Progenitor cell of endocrine pancreas (in vitro differentiated cells): ENCODE measurements at places on chromosomes 12 and 14. TPM values are rescaled to one million over a fixed set of nuclear protein-coding genes. Genes with fewer than 3 reads are reported as not detected.

Gene LTB4R
- total RNA-seq: 8.4 TPM in 2 replicates

DNA sequence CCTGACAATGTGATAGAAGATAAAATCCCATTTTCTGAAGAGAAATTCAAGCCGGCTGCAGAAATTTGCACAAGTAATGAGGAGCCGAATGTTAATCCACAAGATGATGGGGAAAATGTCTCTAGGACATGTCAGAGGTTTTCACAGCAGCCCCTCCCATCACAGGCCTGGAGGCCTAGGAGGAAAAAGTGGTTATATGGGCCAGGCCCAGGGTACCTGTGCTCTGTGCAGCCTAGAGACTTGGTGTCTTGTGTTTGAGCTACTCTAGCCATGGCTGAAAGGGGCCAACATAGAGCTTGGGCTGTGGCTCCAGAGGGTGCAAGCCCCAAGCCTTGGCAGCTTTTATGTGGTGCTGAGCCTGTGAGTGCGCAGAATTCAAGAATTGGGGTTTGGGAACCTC is 7.4 kb downstream of the LACRT start:
- no peak for DNase-seq
- no peaks in the 10 kb centered on the region for H3K4me1 ChIP-seq
- no peak overlapping the region for H3K4me3 ChIP-seq
- H3K27ac ChIP-seq: no peak overlapping the region

- H3K27ac ChIP-seq: peak overlapping the region; percentile 43
- DNase-seq: no peak
- peaks cover 28% of the 10 kb centered on the region for H3K4me1 ChIP-seq
- H3K36me3 ChIP-seq: no peaks in the 10 kb centered on the region
Observed at GRCh38 chr14:21066882-21067502, 3.1 kb upstream of the ARHGEF40 start.

GRCh38 chr14:35343702-35344101 is 51.5 kb downstream of the PSMA6 start:
- no peak overlapping the region for H3K4me3 ChIP-seq
- H3K27me3 ChIP-seq: peaks cover 3% of the 10 kb centered on the region
- no peak overlapping the region for H3K27ac ChIP-seq
- no peaks in the 10 kb centered on the region for H3K36me3 ChIP-seq

DNA sequence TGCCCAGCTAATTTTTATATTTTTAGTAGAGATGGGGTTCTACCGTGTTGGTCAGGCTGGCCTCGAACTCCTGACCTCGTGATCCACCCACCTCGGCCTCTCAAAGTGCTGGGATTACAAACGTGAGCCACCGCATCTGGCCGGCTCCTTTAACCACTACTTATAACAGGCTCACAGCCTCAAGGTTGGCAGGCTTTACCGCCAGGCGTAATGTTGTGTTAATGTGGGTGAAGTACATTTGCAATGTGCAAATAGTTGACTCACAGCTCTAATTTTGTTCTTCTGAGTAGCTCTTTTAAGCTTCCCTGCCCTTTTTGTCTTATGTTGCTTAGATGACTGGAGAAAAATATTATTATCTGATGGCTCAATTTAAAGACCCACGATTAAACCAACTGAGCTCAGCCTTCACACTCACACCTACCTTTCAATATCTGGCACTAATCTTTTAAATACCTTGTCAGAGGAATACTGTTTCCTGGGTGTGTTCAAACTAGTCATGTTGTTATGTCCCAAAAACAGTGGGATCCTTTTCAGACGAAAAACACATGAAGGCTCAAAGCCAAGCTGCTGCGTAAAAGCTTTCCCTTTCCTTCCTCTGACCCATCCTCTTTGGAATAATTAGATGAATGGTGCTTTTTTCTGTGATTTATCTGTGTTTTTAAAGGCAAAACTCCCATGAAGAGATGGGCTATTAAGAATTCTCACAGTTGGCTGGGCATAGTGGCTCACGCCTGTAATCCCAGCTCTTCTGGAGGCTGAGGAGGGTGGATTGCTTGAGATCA is 57.2 kb upstream of the USP44 start:
- peaks cover 3% of the 10 kb centered on the region for H3K27me3 ChIP-seq
- H3K36me3 ChIP-seq: peaks cover 2% of the 10 kb centered on the region

DNA sequence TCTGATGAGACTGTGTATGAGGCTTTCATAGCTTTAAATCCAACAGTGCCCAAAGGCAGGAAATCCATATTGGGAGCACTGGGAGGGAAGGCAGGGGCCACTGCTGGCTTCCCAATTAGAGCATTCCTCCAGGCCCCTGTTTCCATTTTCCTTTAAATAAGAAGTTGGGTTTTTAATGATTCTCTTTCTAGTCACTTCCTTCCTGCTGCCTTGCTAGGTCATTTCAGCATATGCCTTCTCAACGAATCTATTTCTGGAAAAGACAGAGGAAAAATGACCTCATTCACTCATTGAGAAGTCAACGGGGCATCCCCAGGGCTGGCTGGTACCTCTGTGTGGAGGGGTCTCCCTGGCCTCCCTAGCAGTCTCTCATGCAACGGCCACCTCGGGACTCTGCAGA is 43.5 kb downstream of the IGF1 start:
- peaks cover 8% of the 10 kb centered on the region for H3K4me1 ChIP-seq
- H3K27ac ChIP-seq: no peak overlapping the region
- H3K4me3 ChIP-seq: no peak overlapping the region
- H3K36me3 ChIP-seq: no peaks in the 10 kb centered on the region

DNA sequence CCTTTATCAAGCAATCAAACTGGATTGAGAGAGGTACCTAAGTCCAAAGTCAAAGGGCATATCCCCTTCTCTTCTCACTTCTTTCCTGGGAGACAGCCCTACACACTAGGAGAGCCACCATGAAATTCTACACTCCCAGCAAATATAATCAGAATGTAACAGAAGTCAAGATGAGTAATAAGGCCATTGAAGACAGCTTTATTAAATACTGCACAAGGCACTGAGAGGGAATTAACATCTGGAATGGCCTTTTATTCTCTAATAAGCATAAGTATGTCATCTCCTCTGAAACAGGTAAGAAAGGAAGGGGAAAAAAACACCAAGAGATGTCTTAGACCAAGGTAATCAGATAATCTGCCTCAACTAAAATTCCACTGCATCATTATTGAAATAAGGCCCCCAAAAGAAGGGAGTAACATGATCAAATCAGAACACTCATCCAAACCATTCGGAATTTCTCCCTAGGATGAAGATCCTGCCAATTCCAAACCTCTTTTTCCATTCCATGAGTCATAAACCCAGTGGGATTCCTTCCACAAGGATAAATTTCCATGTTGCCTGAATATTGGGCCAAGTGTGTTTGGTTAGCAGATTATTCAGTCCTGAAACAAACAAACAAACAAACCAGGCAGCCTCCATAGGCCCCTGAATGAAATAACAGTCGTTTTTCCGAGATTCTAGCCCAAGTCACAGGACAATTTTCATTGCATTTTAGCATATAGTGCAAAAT is 19.9 kb downstream of the SLC35F4 start:
- no peaks in the 10 kb centered on the region for H3K4me1 ChIP-seq
- no peak for DNase-seq
- H3K27ac ChIP-seq: no peak overlapping the region
- no peaks in the 10 kb centered on the region for H3K36me3 ChIP-seq
- H3K4me3 ChIP-seq: no peak overlapping the region
